Tibial nerve (tissue), 4 donors: ENCODE measurements at places on chromosomes 1 and 21. TPM values are rescaled to one million over a fixed set of nuclear protein-coding genes. Genes with fewer than 3 reads are reported as not detected.

OR10J1 gene
- total RNA-seq: not detected

THEM5 gene
- total RNA-seq: not detected

C1orf141 gene
- not detected for total RNA-seq

AADACL4 gene
- total RNA-seq: not detected

TCHHL1 gene
- not detected for total RNA-seq

LIN28A gene
- not detected for total RNA-seq

LZIC gene
- 33.2 TPM for total RNA-seq

FBLIM1 gene
- total RNA-seq: 42.3 TPM

RPTN gene
- not detected for total RNA-seq

AMY1A gene
- not detected for total RNA-seq

HEYL gene
- total RNA-seq: 11.4 TPM

ACTL8 gene
- not detected for total RNA-seq

NFASC gene
- total RNA-seq: 69.9 TPM
